ENCODE measurements at places on chromosomes 6 and 20.
A peak's percentile ranks its signal among the peaks of the same experiment; 100 is the strongest.

GRCh38 chr20:19624221-19624965 is 133.7 kb upstream of the RIN2 start:
- no peak for DNase-seq

- DNase-seq = no peak
Measured at GRCh38 chr20:64219202-64219601, 36.3 kb upstream of the PCMTD2 start.

- no peak for DNase-seq
Measured at GRCh38 chr20:47879771-47880170, 94.5 kb upstream of the SULF2 start.

GRCh38 chr20:13041574-13042457 is 33.0 kb downstream of the SPTLC3 start:
- no peak for DNase-seq

DNA sequence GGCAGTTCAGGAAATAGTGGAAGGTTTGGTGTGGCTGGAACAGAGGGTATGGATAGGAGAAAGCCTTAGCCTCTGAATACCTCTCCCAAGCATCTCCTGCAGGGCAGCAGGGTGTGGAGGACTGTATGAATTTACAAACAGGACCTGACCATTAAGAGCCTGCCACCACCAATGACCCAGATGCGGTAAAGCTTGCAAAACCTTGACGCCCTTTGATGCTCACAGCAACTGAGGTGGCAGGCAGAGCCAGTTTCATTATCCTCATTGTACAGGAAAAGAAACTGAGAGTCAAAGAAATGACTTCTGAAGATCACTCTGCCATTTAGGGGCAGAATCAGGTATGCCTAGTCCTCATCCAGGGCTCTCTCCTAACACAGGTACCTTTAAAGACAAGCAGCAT is 2.4 kb downstream of the HM13 start:
- DNase-seq = no peak

- DNase-seq = no peak
Measured at GRCh38 chr6:161534264-161534873, 260.5 kb upstream of the AGPAT4 start.

GRCh38 chr6:103862297-103862696 is 997.4 kb downstream of the HACE1 start:
- no peak for DNase-seq

DNA sequence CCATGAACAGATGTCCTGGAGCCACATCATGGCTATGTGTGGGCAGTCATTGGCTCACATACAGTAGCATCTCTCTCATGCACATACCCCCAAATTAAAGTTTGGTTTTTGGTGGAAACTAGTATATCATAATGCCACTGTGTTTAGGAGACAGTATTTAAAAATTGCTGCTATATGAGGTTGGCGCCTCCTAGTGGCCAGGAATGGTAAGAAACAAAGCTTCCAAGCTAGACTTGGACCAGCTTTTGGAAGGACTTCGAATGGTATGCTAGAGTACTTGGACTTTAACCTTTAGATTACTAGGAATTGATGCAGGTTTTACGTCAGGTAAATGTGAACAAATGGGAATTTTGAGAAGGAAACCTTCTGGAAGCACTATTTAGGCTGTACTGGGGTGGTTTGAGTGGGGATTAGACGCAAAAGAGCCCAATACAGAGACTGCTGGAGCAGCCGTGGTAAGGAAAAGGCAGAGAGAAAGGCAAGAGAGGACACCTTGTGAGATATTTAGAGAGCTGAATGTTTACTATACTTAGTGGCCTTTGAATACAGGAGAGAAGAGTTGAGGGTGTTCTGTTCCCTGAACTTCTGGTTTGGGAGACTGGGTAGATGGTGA is 23.8 kb downstream of the PRSS35 start:
- DNase-seq = peak; percentile 39

DNA sequence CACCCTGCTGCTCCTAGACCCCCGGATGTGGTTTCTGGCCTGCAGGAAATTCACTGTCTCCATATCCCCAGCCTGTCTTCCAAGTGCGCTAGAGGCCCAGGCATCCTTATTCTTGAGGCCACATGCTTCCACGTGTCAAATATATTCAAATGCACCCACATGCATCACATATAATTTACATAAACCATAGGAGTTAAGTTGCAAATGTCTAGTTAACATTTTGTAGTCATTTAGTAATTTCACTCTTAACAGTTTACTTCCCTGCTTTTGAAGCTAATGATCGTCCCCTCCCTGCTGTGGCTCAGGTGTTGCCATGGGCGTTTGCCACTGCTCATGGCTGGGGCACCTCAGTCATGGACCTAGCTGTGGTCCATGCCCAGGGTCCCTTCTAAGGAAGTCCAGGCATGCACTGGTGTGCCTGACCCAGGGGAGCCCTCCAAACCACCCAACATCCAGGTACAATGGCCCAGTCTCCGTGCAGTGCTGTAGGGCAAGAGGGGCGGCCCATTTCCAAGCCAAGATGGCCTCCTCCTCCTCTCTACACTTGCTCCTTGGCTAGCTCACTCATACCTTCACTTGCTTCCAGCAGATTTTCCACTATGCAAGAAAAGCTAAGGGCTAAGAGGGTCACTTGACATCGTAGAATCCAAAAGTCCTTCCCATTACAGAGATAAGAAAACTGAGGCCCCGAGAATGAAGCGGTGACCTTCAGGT is 42.4 kb downstream of the FGD2 start:
- no peak for DNase-seq

GRCh38 chr20:35015863-35016193 is 60.2 kb downstream of the MYH7B start:
- no peak for DNase-seq

DNA sequence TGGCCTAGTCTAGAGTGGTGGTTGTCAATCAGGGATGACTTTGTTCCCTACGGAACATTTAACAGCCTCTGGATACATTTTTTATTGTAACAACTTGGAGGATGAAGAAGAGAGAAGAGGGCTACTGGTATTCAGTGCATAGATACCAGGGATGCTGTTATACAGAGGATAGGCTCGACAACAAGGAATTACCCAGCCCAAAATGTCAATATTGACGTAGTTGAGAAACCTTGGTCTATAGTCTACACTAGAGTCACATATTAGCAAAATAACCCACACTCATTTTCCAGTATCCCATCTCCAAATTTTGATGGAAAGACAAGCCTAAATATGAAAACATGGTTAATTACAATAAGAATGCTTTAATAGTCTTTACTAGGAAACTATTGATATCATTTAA is 195.1 kb downstream of the PKHD1 start:
- DNase-seq = no peak

GRCh38 chr20:49987868-49988690 is 5.3 kb downstream of the SNAI1 start:
- no peak for DNase-seq

- no peak for DNase-seq
Measured at GRCh38 chr20:3699037-3699436, 13.4 kb downstream of the SIGLEC1 start.

- DNase-seq = no peak
Measured at GRCh38 chr6:67952948-67953347, 682.1 kb upstream of the ADGRB3 start.

DNA sequence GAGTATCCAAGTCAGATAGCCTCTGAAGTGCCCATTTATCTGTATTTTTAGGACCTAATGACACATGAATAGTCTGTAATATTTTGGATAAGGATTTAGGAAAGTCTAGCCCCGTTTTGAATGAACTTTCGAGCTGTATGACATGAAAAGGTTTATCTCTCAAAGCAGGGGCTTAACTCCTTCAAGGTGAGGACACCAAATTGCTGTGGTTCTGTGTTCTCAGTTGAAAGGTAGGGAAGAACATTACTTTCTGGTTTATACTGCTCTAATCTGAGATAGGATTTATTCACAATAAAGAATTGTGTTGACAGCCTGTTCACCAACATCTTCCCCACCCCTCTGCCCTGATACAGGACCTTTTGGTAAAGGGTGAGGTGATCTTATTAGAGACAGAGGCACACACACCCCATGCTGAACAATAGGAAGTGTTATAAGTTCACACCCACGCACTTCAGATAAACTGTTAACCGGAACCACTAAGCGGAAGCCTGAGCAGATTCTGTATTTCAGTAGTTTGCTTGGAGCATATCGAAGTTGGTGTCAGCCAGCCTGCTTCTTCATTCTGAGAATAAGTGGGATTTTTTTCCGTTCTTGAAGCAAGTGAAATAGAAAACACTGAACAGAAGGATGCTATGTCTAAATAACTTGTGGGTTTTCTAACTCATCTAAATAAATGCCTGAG is 223.3 kb downstream of the TMEM242 start:
- DNase-seq = peak; percentile 63

- DNase-seq = no peak
Measured at GRCh38 chr20:59451066-59451630, 150.7 kb downstream of the EDN3 start.

DNA sequence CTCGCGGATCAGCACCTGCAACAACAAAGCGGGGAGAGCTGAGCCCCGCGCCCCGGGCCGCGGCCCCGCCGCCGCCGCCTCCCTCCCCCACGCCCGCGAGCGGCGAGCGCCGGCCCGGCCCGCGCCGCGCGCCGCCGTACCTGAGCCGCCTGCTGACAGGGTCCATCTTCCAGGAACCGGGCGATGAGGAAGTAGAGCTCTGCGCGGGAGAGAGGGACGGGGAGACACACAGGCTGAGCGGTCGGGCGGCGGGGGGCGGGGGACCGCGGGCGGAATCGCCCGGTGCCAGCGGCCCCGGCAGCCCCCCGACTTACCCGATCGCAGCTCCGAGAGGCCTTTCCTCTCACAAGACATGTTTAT is 359 bp downstream of the PHIP start:
- DNase-seq = peak; percentile 71

DNA sequence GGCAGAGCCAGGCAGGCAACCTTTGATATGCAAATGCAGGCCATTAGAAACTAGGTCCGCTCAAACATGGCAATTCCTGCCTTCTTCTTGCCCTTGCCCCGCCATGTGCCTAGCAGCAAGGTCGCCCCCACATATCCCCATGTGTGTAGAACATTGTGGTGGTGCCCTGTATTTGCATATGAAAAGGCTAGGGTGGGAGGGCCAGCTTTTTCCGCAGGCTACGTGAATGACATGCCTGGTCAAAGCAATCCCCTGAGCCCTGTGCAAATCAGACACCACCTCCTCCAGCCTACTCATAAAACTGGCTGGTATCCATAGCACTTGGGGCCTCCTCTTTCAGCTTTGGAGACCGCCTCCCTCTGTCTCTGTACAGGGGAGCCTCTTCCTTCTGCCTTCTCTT is 31.6 kb downstream of the GSTA2 start:
- no peak for DNase-seq

DNA sequence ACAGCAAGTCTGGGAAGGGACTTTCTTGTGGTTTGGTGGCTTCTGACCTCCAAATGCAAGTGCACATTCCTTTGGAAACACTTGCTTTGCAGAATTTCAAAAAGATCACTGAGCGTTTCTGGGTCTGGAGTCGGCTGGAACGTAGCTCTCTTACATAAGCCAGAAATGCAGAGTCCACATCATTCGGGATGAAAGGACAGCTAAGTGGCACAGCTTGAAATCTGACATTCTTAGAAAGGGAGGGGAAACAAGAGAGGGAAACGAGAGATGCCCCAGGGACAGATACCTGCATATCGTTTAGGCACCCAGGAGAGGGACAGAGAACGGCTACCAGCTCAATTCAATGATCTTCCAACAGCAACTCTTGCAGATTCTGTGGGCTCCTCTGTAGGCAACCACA is 118.7 kb downstream of the NFATC2 start:
- DNase-seq = no peak

GRCh38 chr6:136334465-136334846 is 44.8 kb upstream of the BCLAF1 start:
- DNase-seq = no peak

GRCh38 chr6:4384656-4385055 is 249.3 kb upstream of the ECI2 start:
- DNase-seq = no peak

DNA sequence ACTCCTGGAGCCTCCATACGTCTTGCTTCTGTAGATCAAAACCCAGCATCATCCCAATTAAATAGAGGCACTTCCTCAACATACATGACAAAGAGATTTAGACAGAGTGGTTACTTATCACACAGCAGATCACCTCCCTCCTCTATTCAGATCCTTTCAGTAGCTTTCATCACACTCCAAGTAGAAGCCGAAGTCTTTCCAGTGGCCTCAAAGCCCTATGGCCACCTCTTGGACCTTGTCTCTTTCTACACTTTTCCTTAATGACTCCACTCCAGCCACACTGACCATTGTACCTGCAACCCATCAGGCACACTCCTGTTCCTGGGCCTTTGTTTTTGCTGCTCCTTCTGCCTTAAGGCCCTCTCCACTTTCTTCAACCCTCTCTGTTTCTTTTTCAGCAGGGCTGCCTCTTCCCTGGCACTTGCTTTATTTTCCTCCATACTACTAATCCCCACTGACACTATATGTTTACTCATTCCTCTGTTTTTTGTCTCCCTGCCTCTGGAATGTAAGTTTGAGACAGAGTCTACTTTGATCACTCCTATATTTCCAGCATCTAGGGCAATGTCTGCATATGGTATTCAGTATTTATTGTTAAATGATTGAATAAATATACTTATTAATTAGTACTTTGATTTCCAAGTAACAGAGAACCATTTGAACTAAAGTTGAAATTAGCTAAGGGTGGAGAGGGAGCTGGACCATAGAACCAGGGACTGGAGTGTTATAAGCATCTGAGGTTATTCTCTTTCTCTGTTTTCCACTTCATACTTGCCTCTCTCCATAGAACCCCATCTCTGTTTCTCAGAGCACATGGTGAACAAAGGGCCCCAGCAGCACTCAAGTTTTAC is 43.4 kb upstream of the TRAM2 start:
- no peak for DNase-seq

DNA sequence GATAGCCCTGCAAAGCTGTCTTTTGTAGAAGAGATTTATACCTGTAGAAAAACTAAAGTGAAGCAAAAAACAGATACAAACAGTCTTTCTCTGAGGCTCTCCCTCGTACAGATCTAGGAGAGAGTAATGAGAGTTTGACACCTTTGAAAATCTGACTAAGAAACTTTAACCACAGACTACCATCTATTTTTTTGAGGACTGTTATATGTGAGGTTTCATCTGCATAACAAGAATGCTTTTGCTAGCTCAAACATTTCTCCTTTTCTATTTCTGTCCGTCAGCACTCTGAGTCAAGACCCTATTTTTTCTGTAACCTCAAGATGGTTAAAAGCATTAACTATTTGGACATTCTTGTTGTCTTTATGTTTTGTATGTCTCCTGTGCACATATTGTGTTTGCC is 193.0 kb downstream of the BTBD3 start:
- DNase-seq = no peak

DNA sequence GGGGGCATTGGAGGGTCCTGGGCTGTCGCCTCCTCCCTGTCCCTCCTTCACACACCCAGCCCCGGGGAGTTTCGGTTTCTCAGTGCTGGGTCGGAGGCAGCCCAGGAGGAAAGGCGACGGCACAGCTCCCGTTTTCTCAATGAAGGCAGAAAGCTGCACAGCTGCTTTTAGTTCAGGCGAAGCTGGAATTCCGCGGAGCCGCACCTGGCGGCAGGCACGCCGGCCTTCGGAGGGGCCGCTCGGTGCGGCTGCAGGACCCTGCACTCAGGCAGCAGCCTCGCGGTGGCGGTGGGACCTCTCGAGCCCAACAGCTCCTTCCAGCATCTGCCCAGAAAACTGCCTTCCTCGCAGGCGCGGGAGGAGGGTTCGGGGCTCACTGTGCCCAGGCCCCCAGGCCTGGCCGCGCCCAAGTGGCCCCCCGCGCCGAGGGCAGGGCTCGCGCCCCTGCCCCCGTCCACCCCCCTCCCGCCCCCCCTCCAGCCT is 4.6 kb downstream of the FOXQ1 start:
- DNase-seq = peak; percentile 43

GRCh38 chr20:53070706-53071392 is 98.7 kb downstream of the TSHZ2 start:
- DNase-seq = no peak

Measured in GM13977 (cell line).